ENCODE measurements at places on chromosomes 7 and 10.

- no peak for DNase-seq
Observed at GRCh38 chr10:71978476-71978875, 14.3 kb downstream of the CHST3 start.

- no peak for DNase-seq
Observed at GRCh38 chr7:5831196-5831595, 49.4 kb upstream of the OCM start.

- DNase-seq = no peak
Observed at GRCh38 chr7:27101957-27102580, 414 bp downstream of the HOXA2 start.

DNA sequence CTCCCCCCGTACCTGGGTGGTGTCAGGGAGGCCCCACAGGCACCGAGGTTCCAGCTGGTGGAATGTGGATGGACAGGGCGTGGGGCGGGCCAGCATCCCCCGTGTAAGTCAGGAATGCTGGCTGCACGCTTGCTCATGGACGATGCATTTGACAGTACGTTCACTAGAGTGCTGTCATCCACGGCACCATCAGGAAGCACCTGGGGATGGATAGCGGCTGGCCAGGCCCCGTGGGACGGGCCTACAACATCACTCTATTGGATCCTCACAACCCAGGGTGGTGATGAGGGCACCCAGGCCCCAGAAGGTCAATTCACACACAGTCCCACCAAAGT is 63.6 kb downstream of the INSIG1 start:
- DNase-seq = no peak

DNA sequence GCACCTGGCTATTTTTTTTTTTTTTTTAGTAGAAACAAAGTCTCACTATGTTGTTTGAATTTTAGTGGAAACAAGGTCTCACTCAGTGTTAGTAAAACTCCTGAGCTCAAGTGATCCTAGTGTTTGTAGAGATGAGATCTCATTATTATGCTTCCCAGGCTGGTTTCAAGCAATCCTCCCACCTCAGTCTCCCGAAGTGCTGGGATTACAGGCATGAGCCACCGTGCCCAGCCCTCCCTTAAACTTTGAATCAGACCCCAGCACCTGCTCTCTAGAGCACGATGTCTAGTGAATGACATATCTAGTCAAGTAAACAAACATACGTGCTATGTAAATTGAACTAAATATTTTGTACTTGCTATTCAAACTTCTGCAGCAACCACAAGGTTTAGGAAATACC is 105.6 kb upstream of the MYO3A start:
- DNase-seq = no peak

- no peak for DNase-seq
Observed at GRCh38 chr10:75492173-75492925, 60.9 kb downstream of the LRMDA start.

GRCh38 chr7:16638282-16639280 is 7.0 kb downstream of the ANKMY2 start:
- no peak for DNase-seq
